ENCODE measurements at places on chromosomes 4 and X.

GRCh38 chr4:17376205-17376604, 135.7 kb downstream of the QDPR start:
- DNase-seq, result no peak

- no peak for DNase-seq
These were observed 19.9 kb downstream of the CC2D2A start for GRCh38 chr4:15489551-15489950.

- DNase-seq, result no peak
These were observed 87.0 kb upstream of the RAPGEF2 start for GRCh38 chr4:159015841-159016240.

- no peak for DNase-seq
These were observed 867.6 kb upstream of the PCDH7 start for GRCh38 chr4:29852537-29852936.

- DNase-seq, result no peak
These were observed 18.3 kb upstream of the PITX2 start for GRCh38 chr4:110641218-110641617.

GRCh38 chr4:70544279-70544868, 26.0 kb downstream of the AMTN start:
- DNase-seq, result no peak
